ENCODE measurements at places on chromosomes 13 and 19.

GRCh38 chr19:10000171-10000826, 10.0 kb downstream of the COL5A3 start:
- DNase-seq: peak; percentile 30

GRCh38 chr13:31686670-31687425, 52.5 kb upstream of the RXFP2 start:
- no peak for DNase-seq

- DNase-seq: no peak
These were observed 109.6 kb upstream of the SERP2 start for GRCh38 chr13:44263751-44264620.

DNA sequence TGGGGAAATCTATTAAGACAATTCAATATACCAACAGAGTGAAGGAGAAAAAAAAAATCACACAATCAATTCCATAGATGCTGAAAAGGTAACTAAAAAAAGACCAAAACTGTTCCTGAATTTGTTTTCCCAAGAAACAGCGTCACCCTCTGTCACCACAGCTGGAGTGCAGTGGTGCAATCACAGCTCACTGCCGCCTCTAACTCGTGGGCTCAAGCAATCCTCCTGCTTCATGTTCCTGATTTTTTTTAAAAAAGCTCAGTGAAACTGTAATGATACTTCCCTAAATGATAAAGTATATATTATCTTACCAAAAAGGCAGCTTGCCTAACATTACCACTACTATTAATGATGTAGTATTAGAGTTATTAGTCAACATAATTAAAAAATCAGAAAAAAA, 19.6 kb upstream of the ZFP14 start:
- DNase-seq: no peak

- no peak for DNase-seq
These were observed 5.0 kb downstream of the LMNB2 start for GRCh38 chr19:2451741-2452140.

DNA sequence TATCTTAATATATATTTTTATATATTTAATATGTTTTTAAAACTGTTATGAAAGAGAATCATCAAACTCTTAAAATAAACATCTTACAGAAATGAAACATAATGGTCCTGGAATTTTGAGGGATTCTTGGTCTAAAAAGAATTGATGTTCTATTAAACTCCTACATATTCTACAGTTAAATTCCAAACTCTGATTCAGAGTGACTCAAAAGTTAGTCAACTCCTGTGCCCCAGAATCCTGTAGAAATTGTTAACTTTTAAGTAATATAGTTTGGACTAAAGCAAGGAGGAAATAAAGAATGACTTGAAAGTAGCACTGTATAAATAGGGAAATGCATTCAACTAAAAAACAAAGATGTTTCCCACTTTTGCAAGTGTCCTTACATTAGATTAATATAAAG, 47.7 kb downstream of the FNDC3A start:
- no peak for DNase-seq

- no peak for DNase-seq
These were observed 2.3 kb upstream of the LCP1 start for GRCh38 chr13:46184277-46184699.

GRCh38 chr13:41696163-41697003, 239.0 kb downstream of the RGCC start:
- DNase-seq: no peak

GRCh38 chr13:48038761-48039160, 1.2 kb downstream of the NUDT15 start:
- no peak for DNase-seq

DNA sequence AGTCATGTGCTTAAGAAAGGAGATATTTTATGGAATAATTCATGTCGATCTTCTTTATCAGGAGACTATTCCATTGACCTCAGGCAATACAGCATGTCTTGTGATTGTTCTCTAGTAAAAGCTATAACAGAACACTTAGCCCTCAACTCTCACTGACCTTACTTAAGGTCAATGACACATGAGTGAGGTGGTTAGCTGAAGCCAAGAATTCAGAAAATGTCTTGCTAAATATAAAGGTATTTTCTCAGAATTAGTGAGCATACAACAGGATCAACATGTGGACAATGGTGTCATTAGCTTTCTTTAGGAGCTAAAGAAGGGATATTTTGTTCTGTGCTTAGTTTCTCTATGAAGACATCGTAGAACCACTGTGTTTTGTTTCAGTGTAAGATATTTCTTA, 1730.4 kb upstream of the SLC10A2 start:
- DNase-seq: no peak

All from NCI-H1092 (cell line).